ENCODE measurements at places on chromosomes 11 and 22. TPM values are rescaled to one million over a fixed set of nuclear protein-coding genes. Genes with fewer than 3 reads are reported as not detected.

RASL10A gene
- polyA plus RNA-seq: 0.52 TPM

MS4A12 gene
- polyA plus RNA-seq: not detected

RNF169 gene
- polyA plus RNA-seq: 19.1 TPM

C22orf15 gene
- 2.4 TPM for polyA plus RNA-seq

ZBTB16 gene
- polyA plus RNA-seq: 1.9 TPM

C11orf98 gene
- polyA plus RNA-seq: 44.7 TPM

ANO9 gene
- 0.72 TPM for polyA plus RNA-seq

HBE1 gene
- 4.2 TPM for polyA plus RNA-seq

CRACR2B gene
- polyA plus RNA-seq: 20.3 TPM

C11orf16 gene
- 1.7 TPM for polyA plus RNA-seq

SPON1 gene
- 62.3 TPM for polyA plus RNA-seq

MS4A4E gene
- polyA plus RNA-seq: 1.3 TPM

DNA sequence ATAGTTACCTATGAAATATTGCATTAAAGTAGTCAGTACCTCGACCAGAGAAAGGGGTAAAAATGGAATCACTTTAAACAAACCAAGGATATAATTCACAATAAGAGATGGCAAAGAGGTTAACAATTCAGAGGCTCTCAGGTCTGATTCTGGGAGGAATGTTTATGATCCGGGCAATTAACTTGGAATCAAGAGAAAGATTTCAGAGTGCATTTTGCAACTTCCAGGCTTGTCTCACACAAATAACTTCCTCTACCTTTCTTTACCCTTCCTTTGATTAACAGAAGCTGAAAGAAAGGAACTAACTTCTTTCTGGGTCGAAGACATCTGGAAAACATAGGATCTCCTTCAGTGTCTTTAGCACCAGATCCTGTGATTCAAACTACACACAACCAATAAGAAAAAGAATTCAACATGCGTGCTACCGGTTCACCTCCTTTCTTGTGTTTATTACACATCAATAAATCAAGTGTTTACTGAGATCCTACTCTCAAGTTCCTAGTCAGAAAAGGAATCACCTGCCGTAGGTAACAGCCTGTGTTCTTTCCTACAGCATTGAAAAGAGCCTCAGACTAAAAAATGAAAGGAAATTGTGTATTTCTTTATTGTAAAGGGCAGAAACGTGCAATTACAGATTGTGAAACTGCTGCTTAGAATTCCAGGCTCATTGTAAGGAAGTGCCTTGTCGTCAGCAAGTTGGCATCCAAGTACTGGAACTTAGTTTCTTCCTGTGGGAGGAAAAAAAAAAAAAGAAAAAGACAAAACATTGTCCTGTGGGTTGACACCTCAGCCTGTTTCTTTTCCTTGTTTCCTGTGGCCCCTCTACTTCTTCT is 29.5 kb downstream of the CARD18 start:
- DNase-seq: no peak

DNA sequence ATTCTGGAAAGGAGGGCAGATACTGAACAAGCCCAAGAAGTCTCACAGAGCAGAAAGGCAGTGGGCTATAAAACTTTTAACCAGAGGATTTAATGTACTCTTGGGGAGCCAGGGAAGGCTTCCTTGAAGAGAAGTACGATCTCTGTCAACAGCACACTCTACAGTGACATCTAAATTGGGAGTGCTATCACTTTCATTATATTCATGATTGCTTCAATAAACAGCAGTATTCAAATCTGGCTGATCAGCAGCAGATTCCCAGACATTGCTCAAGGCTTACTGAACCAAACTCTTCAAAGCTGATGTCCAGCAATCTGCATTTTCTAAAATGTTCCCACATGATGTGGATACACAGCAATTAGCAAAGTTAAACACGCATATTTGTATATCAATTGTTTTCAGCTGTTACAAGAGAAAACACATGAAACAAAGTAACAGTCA is 44.2 kb downstream of the SYTL2 start:
- DNase-seq: no peak

DNA sequence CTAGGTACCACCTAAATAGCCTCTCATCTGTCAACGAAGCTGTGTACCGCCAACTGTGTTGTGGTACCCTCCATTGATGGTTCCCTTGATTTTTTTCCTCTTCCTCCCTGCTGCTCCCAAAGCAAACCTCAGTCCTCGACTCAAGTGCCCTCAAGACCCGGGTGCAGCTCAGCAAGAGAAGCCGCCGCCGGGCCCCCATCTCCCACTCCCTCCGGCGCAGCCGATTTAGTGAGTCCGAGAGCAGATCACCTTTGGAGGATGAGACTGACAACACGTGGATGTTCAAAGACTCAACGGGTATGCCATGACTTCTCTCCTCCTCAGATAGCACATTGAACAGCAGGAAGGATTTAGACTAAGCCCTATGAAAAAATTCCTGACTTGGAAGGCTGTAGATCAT is 22.4 kb upstream of the CRYBB3 start:
- no peak for DNase-seq

- DNase-seq: no peak
Observed at GRCh38 chr22:24424901-24425775, 2.3 kb upstream of the ADORA2A start.

- no peak for DNase-seq
Observed at GRCh38 chr11:63862923-63863322, 24.0 kb downstream of the MARK2 start.

GRCh38 chr11:32427935-32428664 is 7.2 kb downstream of the WT1 start:
- DNase-seq: no peak

GRCh38 chr22:28172892-28173670 is 254.0 kb upstream of the PITPNB start:
- DNase-seq: no peak

GRCh38 chr11:57432149-57432561 is 5.2 kb upstream of the SLC43A3 start:
- DNase-seq: no peak

DNA sequence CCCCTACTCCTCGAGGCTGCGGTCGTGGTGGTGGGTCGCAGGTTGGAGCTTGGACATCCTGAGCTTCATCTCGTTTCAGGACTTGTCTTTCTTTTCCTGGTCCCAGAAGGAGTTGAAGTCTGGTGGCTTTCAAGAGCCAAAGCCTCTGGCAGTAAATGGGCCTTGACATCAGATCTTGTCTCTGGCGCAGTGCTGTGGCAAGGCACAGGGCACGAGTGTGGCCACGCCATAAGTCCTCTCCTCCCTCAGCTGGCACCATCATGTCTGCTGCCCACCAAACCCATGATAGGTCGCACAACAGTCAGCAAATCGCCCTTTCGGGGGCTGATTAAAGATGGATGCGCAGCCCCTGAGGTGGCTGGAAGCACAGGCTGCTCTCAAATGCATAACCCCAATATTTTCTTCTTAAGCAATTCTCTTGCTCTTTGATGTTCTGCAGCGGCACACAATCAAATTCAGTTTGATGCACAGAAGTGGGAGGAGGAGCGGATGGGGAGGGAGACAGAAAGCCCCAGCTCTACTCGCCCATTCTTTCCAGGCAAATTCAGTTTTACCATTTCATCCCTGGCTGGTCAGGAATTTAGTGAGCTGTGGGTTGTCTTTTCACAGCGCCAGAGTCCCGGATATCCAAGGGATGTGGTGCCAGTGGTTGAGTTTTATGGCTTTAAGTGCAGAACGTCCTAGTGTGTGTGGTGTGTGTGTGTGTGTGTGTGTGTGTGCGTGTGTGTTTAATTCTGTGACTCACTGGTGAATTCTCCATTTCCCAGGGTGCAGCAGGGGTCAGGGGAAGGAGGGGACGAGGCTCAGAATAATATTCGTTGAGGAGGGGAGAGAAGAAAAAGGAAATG is 162.0 kb downstream of the DSCAML1 start:
- DNase-seq: no peak

DNA sequence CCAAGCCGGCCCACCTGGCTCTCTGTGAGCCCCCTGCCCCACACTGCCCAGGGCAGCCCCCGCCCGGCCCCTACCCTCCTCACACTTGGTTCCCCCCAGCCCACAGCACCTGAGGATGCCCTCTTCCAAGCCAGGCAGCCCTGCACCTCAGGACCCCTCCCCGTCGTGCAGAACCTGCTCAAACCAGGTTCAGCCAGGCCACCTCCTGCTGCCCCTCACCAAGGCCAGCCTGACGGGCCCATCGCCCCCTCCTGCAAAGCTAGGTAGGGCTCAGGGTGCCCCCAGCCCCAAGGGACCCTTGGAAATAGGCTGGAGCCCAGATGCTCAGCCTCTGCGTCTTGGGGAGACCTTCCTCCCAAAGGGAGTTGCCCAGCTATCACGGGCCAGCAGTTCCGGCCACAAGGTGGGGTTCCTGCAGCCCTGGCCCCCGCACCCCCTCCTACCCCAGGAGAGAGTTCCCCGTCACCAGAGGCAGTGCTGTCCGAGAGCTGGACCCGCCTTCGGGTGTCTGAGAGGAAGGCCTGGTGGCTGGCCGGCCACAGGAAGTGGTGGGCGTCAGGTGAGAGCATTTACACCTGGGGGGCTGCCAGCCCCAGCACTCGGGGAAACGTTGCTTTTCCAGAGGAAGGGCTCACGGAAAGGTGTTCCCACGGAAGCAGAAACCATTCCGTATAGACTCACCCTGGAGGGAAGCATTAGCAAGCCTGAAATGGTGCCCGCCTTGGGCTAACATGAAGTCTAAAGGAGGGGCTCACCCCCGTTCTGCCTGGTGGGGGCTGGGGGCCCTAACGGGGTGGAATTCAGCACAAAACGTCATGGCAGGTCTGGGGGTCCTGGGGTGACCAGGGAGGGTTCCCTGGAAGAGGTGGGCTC is 3.2 kb upstream of the SYT8 start:
- no peak for DNase-seq

- DNase-seq: no peak
Observed at GRCh38 chr11:129287920-129288319, 87.7 kb upstream of the BARX2 start.

GRCh38 chr11:21072558-21072957 is 403.2 kb downstream of the NELL1 start:
- DNase-seq: no peak

GRCh38 chr11:77401486-77402217 is 72.2 kb downstream of the PAK1 start:
- no peak for DNase-seq

DNA sequence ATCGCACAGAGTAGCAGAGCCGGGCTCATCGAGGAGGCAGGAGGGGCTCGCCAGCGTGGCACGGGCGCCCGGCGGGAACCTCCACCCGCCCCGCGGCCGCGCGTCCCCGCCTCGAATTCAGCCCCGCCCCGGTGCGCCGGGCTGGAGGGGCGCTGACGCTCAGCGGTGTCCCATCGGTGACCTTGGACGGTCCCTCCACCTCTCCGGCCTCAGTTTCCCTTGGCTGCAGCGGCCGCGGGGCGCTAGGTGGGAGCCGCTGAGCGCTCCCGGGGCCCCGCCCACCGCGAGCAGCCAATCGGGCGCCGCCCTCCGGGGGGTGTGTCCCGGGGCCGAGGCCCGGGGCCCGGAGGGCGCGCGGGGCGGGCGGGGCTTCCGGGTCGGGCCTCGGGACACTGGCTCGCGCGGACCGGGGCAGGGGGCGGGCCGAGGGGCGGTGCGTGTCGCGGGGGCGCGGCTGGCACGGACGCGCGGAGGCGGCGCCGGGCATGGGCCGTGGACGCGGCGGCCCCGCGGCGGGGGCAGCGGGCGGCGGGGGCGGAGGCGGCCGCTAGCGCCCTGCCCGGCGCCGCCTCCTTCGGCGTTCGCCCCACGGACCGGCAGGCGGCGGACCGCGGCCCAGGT is at the start of gene PPARA:
TSS of gene PPARA (plus strand) at position 493 of the 621 bp plus-strand sequence. CDS start 47,858 bp downstream, outside the sequence.
- no peak for DNase-seq

- no peak for DNase-seq
Observed at GRCh38 chr22:43007519-43008102, 7.3 kb downstream of the PACSIN2 start.

- no peak for DNase-seq
Observed at GRCh38 chr11:123859731-123860130, 25.7 kb downstream of the TMEM225 start.

DNA sequence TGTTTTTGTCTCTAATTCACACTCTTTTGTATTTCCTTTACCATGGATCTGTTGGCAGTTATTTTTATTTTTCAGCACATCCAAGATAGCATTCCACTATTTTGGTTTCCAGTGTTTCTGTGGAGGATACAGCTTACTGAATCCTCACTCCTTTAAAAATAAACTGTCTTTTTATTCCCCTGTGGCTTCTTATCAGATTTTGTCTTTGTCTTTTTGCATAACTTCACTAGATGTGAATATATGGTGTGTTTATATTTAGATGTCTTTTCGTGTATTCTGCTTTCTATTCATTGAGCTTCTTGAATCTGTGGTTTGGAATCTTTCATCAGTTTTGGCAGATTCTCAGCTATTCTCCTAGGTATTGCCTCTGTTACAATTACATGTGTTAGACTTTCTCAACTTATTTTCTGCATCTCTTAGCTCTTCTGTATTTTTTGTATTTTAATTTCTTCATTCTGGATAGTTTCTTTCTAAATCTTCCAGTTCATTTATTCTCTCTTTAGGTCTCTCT is 7.4 kb upstream of the ATXN10 start:
- no peak for DNase-seq

- no peak for DNase-seq
Observed at GRCh38 chr11:69278091-69278867, 15.7 kb upstream of the MYEOV start.

DNA sequence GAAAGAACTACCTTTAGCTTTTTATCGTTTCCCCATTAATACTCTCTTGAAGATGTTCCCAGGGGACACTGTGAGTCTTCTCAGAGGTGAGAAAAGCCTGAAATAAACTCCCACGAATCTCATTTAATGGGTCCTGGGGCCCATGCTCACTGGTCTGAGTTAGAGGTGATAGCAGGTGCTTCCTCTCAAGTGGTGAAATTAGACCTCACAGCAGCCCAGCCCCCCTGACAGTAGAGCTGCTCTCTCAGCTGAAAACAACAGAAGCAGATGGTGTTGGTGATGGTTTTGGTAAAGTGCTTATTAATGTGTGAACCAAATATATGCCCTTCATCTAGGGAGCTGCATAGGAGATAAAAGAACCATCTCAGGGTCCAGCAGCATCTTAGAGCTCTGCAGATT is 76.8 kb upstream of the VPREB1 start:
- DNase-seq: no peak

GRCh38 chr11:134737563-134738510 is 325.8 kb upstream of the B3GAT1 start:
- no peak for DNase-seq

GRCh38 chr11:118705791-118706545 is 26.5 kb upstream of the TREH start:
- DNase-seq: no peak

- DNase-seq: no peak
Observed at GRCh38 chr11:2084721-2085120, 54.5 kb downstream of the IGF2 start.

- DNase-seq: no peak
Observed at GRCh38 chr22:26481112-26481693, 2.4 kb downstream of the HPS4 start.

All from left renal pelvis (tissue), 4 donors.